HS-27A (cell line): ENCODE measurements at places on chromosomes 12 and 14.

GRCh38 chr14:21068521-21069387 lies 1.4 kb upstream of the ARHGEF40 start:
- no peak for DNase-seq

DNA sequence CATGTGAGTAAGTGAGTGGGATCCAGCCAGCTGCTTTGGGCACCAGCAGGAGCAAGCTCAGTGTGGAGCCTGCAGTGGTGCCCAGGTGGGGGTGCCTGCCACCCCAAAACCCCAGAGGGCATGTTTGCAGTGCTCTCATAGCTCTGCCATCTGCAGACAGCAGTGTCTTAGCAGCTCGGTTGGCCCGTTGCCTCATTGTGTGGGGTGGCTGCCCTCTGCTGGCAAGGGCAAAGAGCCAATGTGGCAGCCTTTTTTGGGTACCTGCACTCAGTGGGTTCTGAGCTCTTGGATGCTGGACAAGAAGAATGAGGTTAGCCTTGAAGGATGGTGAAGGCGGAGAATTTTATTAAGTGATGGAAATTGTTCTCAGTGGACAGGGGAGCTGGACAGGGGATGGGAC lies 52.3 kb downstream of the NEUROD4 start:
- no peak for DNase-seq

DNA sequence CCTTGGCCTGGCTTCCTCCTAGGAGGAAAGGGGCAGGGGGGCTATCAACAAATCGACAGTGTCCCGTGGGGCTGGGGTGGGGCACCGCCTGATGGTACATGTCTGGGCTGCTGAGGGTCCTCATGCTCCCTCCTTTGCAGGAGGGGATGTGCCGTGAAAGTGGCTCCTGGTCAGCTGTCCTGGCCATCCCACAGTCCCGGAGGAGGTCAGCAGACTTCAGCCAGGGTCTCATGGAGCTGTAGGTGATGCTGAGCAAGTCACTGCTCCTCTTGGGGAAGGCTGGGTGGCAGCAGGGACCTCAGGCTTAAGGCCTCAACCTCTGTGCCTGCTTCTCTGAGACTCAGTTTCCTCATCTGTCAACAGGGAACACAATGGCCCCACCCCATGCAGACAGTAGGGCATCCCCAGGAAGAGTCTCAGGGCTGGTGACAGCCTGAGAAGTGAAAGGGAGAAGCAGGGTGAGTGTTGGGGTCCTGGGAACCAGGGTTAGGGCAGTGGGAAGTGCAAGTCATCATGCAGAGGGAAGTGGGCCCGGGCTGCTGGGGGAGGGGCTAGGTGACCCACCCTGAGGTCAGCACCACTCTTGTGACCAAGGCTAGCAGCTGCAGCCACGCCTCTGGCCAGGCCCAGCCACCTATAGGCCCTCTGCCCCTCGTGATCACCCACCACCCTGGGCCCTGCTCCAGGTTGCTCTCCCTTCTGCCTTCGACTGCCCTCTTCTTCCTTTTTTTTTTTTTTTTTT lies 4.4 kb upstream of the TNFAIP2 start:
- DNase-seq: no peak

DNA sequence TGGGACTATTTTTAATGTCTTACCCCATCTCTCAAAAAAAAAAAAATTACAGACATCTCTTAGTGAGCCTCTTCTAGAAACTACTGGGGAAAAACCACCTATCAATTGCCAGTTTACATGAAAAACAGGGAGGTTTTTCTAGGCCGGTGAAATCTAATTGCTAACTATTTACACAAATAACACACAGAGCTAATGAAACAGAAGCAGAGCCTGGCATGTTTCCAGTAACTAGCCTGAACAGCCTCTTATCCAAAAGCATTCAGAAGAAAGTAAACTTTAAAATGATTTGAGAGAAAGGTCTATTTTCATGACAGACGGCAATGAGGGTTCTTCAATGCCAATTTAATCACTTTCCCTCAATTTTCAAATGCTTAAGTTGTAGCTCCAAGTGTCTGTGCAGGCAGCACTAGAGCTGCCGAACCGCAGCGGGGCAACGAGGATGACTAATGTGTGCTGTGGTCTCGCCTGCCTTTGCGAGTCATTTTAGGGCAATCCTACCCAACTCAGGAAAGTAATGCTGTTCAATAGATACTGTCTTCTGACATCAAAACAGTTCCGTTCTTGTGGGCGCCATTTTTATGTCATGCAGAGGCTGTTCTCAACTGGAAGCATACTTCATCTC lies 84.6 kb downstream of the SETD3 start:
- DNase-seq: no peak

- no peak for DNase-seq
These were observed 10.5 kb downstream of the CAND1 start for GRCh38 chr12:67279637-67280036.

GRCh38 chr12:54926246-54926645 lies 58.3 kb downstream of the TESPA1 start:
- DNase-seq: no peak

DNA sequence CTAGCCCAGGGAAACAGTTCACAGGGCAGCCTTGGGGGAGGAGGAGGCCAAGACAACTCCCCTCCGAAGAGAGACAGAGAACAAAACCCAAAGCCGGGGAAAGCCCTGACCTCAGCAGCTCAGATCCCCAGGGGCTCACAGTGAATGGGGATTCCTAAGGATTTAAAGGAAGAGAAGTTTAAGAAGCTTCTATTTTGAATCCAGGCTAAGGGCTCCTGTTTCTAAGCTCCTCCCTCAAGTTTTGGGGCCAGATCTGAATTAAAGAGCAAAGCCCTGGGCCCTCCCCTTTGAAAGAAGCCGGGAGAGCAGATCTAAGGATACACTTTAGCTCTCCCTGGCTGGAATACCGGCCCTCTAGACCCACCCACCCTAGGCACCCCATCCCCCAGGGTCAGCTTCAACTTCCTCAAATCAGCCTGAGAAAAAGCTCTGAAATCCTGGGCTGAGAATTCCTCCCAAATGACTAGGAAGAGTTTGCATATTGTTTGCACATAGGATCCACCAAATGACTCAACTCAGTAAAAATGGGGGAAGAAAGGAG lies 3.9 kb downstream of the KDM2B start:
- peak; percentile 68 for DNase-seq

- DNase-seq: no peak
These were observed 41.4 kb downstream of the SPTSSA start for GRCh38 chr14:34420547-34421150.

DNA sequence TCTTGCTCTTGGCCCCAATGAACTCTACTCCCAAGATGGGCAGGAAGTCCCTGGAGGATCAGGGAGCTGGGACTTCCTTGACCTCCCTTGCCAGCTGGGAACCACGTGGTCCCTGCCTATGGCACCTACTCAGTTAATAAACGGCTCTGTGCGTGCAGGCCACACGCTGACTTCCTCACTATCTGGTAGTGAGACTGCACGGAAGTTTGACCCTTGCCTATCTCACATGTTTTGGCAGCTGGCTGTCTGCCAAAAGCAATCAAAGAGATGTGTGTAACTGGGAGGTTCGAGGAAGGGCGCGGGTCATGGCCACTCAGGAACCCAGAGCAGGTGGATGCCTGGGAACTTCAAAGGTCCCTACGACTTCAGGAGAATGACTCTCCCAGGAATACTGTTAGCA lies 57.9 kb downstream of the RFLNA start:
- DNase-seq: no peak

GRCh38 chr12:42761086-42761485 lies 171.5 kb upstream of the PRICKLE1 start:
- DNase-seq: no peak
